ENCODE measurements at places on chromosomes 13 and 19.

DNA sequence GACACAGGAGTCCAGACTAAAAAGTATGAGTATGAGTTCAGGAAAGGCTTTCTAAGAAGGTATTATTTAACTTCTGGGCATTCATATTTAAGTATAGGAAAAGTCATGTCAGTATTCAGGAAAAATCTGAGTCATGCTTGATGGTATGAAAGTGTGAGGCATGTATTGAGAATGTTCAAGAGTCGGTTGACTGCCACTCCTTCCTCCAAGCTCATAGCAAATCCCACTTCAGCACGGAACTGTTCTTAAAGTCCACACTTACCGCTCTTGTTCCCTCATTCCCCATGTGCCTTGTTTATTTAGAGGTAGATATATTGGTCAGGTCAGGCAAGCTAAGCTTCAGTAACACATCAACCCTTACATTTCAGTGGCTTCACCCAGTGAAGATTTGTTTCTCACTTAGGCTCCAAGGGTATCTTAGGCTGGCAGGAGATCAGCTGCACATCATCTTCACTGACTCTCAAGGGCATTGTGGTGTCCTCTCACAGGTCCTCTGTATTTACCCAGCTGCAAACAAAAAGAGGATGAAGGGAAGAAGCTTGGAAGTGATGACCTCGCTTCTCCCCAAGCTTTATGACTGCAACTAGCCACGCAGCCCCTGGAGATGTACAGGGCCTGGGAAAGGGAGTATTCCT lies 1189.2 kb downstream of the EFNB2 start:
- peak; percentile 49 for DNase-seq

GRCh38 chr19:51091895-51092873 lies 9.5 kb upstream of the KLK14 start:
- DNase-seq, result no peak

DNA sequence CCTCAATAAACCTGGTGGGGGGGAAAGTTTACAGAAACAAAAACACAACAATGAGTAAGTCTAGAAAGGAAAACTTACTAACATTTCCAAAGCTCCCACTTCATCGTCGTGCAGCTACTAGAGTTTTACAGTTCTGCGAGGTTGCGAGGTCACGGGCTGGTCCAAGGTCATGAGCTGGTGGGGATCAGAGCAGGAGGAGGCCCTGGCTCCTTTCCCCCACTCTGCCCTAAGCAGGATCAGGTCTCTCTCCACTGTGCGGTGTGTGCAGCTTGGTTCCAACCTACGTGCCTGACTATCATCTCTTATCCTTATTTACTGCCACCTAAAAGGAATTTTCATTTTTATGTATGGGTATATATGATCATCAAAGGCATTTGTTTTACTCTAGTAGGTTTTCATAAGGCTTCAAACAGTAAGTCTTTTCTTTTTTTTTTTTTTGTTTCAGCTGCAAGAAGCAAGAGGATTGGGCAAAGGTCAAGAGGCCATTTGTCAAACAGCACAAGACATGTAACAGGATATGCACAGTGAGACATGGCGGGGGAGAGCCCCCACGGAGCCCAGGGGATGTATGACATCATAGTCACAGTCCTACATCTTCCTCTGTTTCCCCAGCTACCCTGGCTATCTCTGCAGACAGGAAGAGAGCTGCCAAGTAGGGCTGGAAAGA lies 76.6 kb upstream of the POMP start:
- no peak for DNase-seq

DNA sequence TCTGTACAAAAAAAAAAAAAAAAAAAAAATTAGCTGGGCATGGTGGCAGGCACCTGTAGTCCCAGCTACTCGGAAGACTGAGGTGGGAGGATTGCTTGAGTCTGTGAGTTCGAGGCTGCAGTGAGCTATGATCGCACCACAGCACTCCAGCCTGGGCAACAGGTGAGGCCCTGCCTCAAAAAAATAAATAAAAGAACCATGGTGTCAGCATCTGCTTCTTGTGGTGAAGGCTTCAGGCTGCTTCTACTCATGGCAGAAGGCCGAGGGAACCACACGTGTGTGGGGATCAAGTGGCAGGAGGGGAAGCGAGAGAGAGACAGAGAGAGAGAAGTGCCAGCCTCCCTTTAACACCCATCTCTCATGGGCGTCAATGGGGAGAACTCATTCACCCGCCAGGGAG lies 13.5 kb downstream of the BCL3 start:
- no peak for DNase-seq

DNA sequence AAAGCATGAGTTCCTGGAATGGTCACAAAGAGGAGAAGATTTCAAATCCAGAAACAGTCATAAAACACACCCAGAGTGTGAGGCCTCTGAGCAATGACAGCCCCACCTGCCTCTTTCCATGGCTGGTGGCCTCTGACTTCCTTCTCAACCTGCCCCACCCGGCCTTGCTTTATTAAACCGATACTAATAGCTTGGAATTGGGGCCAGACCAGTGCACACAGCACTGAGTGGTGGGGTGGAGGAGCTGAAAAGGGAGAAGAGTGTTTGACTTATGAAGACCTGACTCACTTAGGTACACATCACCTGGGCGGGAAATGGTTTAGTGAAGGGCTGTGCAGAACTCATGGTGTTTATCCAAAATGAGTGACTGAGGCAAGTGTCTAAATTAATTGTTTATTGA lies 20.7 kb upstream of the CEACAM6 start:
- peak; percentile 99 for DNase-seq

GRCh38 chr13:59742467-59742866 lies 421.3 kb downstream of the DIAPH3 start:
- no peak for DNase-seq

DNA sequence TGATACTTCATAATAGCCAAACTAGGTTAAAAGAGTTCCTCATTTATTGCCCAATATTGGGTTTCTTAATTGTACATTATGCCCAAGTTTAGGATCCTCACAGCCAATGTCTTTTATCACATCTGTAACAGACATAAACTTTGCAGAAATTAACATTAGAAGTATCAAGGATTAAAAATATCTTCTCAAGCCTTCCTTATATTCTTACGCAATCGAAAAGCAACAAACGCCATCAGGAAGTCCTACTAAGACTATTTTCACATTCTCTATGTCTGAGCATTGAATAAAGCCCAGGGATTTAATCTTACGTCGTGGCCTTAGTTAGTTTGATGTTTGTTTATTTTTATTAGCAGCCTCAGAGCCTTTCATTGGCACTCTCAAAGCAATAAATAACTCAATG lies 1660.4 kb upstream of the MIR17HG start:
- DNase-seq, result no peak

DNA sequence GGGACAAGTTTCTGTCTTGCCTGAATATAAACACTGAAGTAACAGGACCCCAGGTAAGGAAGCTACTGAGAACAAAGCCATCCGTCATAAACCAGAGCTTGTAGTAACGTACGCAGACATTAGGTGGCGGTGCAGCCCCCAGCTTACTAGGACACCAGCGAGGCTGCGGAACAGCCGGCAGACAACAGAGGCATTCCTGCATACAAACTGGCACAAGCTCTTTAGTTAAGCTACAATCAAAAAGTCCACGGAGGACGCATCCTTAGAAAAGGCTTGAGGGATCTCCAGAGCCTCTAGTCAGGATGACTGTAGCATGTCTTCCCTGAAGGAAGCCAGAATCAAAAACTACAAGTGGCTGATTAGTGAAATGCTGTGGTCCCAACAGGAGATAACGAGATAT lies 26.2 kb downstream of the ZNF160 start:
- DNase-seq, result peak; percentile 15

DNA sequence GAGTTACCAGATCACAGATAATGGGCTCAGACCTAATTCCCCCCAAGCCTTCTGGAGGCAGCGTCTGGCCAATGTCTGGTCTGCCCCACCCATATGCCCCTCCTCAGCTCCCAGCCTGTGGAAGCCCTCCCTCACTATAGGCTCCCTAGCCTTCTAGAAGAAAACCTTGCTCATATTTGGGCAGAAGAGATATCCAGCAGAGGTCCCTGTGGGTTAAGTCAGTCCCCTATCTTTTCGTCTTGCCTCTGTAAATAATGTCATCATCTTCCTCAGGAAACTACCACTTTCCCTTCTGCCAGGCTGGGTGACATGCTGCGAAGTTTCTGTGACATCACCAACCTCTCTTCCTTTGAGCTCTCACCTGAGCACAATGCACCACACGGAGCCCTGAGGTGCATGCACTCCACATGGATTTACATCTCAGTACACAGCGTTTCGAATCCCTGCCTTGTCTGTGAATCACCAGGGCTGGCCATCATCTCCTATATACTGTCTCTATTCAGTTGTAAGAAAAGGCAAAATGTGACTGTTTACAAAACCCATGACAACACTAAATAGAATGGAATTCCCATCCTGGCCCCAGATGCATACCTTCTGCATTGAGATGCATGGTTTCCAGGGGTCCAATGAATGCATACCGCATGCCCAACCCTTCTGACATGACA lies 112.8 kb downstream of the CRYL1 start:
- no peak for DNase-seq

- no peak for DNase-seq
Observed at GRCh38 chr13:98298599-98298998, 121.5 kb upstream of the RNF113B start.

DNA sequence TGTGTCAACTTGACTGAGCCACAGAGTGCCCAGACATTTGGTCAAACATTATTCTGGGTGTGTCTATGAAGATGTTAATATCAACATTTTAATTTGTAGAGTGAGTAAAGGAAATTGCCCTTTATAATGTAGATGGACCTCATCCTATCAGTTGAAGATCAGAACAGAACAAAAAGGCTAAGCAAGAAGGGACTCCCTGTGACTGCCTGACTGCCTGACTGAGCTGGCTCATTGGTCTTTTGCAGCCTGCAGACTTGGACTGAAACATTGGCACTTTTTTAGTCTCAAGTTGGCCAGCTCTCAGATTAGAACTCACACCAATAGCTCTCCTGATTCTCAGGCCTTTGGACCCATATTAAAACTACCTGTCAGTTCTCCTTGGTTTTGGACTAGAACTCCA lies 600.4 kb upstream of the SLITRK6 start:
- DNase-seq, result no peak

DNA sequence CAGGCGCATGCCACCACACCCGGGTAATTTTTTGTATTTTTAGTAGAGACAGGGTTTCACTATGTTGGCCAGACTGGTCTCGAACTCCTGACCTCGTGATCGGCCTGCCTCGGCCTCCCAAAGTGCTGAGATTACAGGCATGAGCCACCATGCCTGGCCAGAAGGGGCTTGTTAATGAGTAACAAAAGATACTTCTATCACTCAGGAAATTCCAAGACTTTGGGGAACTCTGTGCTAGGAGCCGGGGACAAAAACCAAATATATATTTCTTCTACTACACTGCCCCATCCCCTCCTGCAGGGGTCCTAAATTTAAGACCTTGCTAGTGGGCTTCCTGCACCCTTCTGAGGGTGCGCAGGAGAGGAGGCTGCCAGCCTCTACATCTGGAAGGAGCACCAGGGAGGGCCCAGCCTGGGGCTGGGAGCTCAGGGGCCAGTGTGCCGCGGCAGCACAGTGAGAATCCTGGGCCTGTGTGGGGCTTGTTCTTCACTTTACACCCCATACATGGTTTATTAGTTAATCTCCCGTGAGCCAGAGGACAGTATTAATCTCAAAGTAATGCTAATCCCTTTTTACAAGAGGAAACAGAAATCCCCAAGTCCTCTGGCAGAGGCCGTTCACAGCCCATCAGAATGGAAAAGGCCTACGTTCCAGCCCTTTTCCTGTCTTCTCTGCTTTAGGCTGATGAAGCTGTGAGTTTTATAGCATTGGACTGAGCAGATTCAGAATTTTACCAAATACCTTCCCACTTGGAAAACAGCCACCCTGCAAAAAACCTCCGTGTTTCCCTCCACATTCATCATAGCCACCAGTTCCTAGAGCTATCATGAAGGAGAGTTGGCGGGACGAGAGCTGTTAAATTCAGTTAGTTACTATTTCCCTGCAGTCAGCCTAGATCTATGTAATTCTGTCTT lies 44.4 kb upstream of the NPAS1 start:
- DNase-seq, result no peak

DNA sequence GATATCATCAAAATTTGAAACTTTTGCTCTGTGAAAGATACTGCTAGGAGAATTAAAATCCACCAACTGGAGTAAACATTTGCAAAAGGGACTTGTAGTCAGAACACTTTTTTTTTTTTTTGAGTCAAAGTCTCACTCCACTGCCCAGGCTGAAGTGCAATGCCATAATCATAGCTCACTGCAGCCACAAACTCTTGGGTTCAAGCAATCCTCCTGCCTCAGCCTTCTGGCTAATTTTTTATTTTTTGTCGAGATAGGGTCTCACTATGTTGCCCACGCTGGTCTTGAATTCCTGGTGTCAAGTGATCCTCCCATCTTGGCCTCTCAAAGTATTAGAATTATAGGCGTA lies 9.7 kb downstream of the ELAVL1 start:
- no peak for DNase-seq

GRCh38 chr19:46716672-46717033 lies 261 bp downstream of the PRKD2 start:
- peak; percentile 42 for DNase-seq

- DNase-seq, result peak; percentile 96
Observed at GRCh38 chr19:45448887-45449299, 18.9 kb upstream of the FOSB start.

- peak; percentile 10 for DNase-seq
Observed at GRCh38 chr19:55674459-55674840, 576 bp upstream of the EPN1 start.

GRCh38 chr13:70523622-70524021 lies 415.4 kb upstream of the KLHL1 start:
- peak; percentile 6 for DNase-seq

DNA sequence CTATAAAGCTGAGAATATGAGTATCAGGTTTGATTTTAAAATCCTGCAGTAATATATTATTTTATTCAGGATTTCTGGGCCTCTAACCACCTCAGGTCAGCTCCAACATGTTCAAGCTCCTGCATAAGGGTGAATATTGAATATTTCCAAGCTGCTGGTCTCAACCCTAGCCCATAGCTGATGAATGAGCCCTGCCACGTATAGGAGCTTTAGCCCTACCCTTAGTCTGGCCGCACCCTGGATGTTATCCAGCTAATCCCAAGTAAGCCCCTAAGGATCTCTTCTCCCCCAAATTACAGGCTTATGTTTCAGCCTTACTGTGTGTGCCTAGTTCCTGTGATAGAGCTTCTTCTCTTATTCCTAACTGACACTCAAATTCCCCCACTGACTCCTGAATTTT lies 240.6 kb downstream of the KCTD12 start:
- DNase-seq, result no peak

DNA sequence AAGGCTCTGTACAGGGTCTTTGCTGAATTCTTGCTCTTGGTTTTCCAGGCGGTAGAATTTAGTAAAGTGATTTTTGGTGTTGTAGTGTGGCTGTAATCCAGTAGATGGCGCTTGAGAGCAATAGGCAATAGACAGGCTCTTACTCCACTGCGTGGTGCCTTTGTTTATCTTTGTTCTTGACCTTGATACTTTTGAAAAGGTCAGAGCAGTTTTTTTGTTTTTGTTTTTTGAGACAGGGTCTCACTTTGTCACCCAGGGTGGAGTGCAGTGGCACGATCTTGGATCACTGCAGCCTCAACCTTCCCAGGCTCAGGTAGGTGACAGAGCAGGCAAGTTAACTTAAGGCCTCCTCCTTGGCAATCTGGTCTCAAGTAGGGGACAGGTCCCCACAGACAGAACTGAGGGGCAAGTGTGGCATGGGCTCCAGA lies 12.2 kb upstream of the LILRA5 start:
- peak; percentile 72 for DNase-seq

Data from HT-29 (cell line).